ENCODE measurements at places on chromosomes 6 and 20.

GRCh38 chr20:23254034-23254433, 96.6 kb upstream of the NXT1 start:
- DNase-seq: no peak

DNA sequence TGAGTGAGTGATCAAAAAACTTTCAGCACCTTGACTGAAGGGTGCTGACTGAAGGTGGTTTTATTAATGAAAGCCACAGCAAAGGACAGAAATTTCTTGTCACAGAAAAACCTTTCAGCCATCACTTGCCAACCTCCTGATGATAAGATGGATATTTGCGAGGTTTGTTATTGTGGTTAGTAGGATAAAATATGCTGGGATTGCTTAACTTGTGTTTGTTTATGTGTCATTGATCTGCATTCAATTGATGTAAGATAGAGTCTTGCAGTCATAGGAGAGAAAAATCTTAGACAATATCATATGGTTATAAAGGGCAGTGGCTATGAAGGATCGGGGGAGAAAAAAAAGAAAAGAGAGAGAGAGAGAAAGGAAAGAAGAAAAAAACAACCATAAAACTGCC, 1.2 kb downstream of the TSBP1 start:
- DNase-seq: no peak

DNA sequence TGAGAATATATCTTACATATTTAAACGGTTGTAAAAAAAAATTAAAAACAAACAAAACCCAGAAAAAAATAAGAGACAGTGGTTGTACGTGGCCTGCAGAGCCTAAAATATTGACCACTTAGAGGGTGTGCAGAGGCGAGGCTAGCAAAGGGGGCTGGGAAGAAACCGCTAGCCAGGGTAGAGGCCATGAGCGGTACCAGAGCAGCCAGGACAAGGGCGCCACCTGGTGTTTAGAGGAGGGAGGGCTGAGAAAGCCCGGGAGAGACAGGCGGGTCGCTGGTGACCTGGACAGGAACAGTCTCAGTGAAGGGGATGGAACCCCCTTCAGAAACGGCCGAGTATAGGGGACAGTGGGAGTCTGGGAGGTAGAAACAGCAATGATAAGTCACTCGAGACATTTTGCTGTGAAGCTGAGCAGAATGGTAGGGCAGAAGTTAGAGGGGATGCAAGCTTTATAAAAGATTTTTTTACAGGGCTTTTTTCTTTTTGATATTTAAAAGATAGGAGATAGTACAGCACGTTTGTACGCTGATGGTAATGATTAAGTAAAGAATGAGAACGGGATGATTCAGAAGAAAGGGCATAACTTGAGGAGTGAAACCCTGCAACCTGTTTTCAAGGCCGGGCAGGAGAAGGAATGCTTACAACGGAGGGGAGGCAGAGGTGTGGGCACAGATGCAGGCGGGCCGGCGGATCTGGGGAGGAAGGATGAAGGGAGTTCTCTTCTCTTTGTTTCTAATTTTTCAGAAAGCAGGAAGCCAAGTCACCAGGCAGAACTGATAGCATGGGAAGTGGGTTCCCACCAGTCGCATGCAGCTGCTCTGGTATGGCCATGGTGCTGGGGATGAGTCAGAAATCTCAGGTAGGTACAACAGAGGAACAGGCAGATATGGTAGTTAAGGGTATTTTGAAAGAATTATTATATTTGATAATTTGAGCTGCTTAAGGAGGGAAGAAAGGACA, 76.2 kb downstream of the FAM229B start:
- peak; percentile 53 for DNase-seq

- peak; percentile 24 for DNase-seq
These were observed 184.7 kb upstream of the JARID2 start for GRCh38 chr6:15061180-15061641.

GRCh38 chr6:2209226-2209809, 36.1 kb downstream of the GMDS start:
- DNase-seq: peak; percentile 38

- DNase-seq: no peak
These were observed 25.5 kb upstream of the OSTM1 start for GRCh38 chr6:108100003-108100402.

DNA sequence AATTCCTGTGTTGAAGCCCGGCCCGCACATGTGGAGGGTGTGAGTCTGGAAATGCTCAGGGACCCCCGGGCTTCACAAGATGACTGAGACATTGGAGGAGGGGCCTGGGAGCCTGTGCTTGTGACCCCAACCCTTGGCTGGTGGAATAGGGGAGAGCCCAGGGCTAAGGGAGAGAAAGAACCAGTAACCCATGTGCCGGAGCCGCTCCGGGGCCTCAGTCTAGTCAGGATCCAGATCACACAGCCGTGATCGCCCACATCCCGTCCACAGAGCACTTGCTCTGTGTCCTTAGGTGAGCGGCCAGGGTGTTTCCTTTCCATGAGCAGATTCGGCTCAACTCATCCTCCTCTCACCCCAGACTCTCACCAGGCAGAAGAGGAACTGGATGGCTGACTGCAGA, 152.3 kb upstream of the RPS6KA2 start:
- no peak for DNase-seq

GRCh38 chr6:166861961-166862286, 94.4 kb downstream of the RNASET2 start:
- DNase-seq: no peak

GRCh38 chr20:40241596-40242343, 447.3 kb downstream of the MAFB start:
- no peak for DNase-seq

DNA sequence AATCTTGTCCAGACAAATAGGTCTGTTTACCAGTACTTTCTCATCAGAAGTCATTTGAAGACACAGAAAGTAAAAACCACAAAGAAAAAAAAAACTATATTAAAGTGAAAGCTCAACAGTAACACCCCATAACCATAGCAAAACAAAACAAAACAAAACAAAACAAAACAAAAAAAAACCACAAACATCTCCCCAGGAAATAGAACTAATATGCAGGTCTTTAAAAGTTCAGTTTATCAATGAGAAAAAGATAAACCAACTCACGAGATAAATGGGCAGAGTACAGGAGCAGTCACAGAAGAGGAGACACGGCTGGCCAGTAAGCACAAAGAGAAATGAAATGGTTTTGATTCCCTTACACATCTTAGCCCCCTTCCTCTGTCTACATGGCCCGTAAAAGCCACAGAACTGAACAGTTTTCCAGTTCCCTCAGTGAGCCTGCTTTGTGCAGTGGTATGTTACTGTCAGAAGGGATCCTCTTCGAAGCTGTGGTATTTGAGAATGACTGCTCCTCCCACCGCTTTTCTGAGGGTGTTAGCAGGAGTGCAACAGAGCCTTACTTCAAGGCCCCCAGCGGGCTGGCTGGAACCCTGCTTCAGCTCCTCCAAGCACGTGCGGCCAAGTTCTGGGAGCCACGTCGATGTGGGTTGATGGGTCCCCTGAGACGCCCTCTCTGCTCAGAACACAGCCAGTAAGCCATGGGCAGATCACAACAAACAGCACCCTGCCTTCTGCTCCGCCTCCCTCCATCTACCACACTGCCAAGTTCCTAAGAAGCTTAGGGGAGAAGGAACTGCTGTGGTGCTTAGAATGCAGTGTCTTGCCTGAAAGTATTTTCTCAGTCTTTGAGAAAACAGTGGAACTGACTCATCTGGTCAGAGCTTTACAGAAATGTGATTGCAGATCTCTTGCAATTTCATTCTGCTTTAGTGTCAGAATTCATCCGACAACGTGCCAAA, 14.0 kb downstream of the UST start:
- no peak for DNase-seq

- no peak for DNase-seq
These were observed 38.0 kb upstream of the PDE10A start for GRCh38 chr6:165701005-165701404.

DNA sequence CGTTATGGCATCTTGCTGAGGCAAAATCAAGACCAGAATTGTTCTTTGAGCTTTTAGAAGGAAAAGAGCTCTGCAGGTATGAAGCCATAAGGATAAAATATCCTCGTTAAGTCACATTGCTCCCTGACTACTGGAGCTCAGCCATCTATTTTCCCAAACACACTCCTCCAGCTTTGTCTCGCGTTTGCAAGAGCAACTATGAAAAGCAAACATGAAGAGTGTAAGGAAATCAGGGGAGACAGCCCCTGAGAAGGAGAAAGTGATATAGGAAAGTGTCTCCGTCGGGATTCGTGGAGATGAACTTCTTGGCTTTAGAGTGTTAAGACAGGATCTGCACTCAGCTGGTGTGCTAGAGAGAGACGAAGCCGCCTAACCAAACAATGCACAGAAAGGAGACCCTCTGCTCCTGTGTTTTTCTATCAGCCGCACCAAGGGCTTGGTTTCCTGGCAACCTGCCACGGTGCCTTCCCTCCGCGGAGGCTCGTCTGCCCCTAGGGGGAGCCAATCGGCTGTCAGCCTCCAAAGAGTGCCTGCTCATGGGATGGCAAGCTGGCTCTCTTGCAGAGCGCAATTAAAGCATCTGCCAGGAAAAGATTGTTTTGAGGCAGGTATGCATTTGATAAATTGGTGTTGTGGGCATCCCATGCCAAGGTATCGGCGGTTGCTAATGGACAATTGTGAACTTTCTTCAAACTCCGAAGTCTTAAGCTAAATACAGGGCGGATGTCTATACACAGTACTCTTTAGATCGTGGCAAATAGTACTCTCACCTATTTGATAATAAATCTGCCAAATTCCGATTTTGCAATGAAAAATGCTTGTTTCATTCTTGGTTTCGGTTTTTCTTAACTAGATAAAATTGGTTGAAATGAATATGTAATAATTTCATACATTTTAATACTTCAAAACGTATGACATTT, 603.2 kb downstream of the RNF144B start:
- peak; percentile 66 for DNase-seq

DNA sequence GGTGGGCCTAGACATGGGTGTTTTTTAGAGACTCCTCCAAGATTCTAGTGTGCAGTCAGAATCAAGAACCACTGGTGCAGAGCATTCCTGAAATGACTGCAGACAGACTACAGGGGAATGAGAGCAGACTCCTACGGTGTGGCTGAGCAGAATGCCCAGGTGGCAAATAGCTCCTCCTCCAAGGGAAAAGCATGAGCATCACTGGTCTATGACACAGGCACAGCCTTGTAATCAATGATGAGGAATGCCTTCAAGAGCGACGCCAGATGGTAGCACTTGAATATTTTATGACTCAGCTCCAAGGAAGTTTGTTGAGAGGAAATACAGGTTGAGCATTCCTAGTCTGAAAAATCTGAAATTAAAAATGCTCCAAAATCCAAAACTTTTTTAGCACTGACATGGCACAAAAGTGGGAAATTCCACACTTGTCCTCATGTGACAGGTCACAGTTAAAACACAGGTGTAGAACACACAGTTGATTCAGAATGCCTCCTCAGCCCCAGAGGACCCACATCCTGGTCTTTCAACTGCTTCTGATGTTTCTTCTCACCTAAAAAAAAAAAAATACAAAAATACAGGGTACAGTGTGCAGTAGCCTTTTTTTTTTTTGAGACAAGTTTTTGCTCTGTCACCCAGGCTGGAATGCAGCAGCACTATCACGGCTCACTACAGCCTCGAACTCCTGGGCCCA, 10.6 kb upstream of the FAM8A1 start:
- DNase-seq: no peak

GRCh38 chr6:138161088-138161337, 726 bp upstream of the ARFGEF3 start:
- no peak for DNase-seq

- no peak for DNase-seq
These were observed 42.6 kb upstream of the HDGFL1 start for GRCh38 chr6:22526736-22527135.
